ENCODE measurements at places on chromosomes 2 and 18.

- no peak for DNase-seq
Observed at GRCh38 chr2:162258686-162259085, 15.4 kb upstream of the FAP start.

GRCh38 chr2:231123362-231123898 lies 1.4 kb downstream of the HTR2B start:
- DNase-seq = no peak

DNA sequence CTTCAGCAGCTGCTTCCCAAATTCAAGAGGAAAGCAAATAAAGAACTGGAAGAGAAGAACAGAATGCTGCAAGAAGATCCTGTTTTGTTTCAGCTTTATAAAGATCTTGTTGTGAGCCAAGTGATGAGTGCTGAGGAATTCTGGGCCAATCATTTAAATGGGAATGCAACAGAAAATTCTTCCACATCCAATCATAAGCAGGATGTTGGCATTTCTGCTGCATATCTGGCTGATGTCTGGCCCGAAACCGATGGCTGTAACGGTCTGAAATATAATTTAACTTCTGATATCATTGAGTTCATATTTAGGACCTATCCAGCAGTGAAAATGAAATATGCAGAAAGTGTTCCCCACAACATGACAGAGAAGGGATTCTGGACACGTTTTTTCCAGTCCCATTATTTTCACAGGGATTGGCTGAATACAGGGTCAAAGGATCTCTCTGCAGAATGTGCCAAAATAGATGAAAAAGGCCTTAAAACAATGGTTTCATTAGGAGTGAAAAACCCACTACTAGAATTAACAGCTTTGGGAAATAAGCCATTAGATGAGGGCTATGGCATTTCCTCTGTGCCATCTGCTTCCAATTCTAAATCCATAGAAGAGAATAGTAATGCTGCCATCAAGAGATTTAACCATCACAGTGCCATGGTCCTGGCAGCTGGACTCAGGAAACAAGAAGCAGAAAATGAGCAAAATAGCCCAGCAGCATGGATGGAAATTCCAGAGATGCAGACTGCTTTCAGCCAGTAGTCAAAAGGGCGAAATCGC lies 175.6 kb downstream of the MC4R start:
- DNase-seq = no peak

DNA sequence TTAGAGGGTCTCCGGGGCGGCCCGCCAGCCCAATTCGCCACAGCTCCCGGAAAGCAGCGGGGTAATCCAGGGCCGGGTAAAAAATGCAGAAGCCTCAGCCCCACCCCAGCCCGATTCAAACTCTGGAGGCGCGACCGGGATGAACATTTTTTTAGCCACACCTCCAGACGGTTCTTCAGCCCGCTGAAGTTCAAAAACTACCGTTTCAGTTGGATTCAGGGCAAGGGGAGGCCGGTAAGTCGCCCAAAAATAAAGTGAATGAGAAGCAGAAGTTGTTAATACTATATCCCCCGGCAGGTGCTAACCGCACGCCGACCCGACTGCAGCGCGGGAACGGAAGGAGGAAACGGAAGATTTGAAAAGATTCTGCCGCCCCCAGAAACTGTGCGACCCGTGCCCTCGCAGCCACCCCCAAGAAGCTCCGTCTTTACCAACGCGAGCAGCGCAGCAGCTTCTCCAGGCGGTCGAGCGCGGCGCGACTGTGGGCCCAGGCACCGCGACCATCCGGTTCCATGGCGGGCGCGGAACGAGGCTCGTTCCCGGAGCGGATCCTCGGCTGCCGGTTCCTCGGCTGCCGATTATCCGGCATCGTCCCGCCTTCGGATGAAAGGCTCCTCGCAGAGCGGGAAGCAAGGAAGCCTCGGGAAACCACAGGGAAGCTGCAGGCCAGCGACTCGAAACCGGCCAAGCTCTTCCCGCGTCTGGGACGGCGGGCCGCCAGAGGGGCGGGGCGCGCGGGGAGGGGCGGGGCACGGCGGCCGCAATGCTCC lies at the start of gene BARD1:
BARD1 (minus strand) TSS at position 703 of the 770 bp plus-strand sequence; CDS start at position 589, 114 bp downstream.
- DNase-seq = peak; percentile 29

DNA sequence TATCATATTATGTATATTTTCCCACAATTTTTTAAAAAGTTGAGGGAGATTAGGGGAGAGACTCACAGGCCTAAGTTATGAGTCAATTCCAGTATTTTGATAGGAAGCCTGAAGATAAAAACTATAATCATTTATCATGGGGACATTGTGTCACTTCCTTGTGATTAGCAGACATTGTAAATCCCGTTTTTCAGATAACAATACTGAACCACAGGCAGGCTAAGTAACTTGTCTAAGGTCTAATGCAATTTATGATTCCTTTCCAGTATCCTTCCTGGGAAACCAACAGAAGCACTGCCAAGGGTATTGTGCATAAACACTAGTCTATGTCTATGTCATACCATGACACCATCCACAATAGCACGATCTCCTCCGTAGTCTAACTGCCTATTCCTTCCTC lies 235.2 kb upstream of the PIK3C3 start:
- no peak for DNase-seq

GRCh38 chr2:218329027-218329825 lies 27.4 kb upstream of the CATIP start:
- DNase-seq = no peak

DNA sequence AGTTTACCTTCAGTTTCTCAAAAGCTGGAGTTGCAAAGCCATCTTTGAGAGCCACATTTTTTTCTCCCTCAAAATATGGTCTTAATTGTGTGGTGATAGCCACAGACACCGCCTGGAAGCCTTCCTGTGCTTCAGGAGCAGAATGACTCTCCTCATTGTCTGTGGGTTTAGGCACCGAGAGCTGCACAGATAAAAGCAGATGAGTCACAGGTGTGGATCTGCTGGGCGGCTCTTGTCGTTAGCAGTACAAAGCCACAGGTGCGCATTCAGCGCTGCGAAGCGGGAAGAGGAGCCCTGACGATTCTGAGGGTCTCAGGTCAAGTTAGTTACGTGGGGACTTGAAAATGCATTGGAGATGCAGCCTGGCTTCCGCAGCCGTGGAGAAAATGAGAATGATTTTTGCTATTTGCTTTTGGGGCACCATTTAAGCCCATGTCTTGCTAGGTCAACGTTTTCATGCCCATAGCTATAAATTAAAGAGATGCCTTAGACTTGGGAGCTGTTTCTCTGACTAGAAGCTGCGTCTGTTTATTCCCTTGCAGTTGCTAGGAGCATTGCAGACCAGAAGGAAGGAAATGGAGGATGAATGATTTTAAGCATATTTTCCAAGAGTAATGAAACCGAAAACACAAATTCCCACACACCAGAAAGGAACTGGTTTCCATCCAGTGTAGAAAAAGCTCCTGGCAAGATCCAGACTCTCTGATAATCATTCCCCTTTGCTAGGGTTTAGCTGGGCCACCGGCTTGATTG lies 51.5 kb downstream of the KLHL29 start:
- DNase-seq = no peak

GRCh38 chr18:2776601-2777000 lies 70.2 kb upstream of the EMILIN2 start:
- DNase-seq = no peak

GRCh38 chr2:140256080-140256479 lies 1475.9 kb upstream of the NXPH2 start:
- DNase-seq = no peak

- no peak for DNase-seq
Observed at GRCh38 chr2:1373830-1374229, 39.4 kb upstream of the TPO start.

- no peak for DNase-seq
Observed at GRCh38 chr2:70645733-70646419, 92.2 kb upstream of the TGFA start.

DNA sequence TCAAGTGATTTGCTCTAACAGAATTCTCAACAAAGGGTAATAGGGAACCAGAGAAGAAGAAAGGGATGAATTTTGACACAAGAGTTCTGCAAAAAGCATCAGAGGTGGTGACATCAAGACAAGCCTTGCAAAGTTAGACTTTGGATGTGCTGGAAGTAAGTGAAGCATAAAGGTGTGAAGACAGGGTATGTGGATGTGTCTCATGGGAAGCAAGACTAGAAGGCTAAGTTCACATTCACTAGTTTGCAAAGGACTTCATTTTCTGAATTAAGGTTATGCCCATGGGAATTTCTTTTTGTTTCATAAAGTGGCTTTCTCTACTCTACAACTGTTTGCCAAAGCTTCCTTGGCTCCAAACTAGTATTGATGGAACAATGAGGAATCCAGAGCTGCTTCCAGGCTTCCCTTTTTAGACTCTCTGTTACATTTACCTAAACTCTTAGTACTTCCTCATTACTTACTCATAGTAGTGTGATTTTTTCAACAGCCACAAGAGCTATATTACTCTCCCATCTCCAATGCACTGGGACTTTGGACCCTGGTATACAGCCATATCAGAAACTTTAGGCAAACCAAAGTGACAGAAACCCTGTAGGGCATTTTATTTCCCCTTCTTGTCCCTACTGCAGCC lies 21.1 kb upstream of the IHH start:
- no peak for DNase-seq

DNA sequence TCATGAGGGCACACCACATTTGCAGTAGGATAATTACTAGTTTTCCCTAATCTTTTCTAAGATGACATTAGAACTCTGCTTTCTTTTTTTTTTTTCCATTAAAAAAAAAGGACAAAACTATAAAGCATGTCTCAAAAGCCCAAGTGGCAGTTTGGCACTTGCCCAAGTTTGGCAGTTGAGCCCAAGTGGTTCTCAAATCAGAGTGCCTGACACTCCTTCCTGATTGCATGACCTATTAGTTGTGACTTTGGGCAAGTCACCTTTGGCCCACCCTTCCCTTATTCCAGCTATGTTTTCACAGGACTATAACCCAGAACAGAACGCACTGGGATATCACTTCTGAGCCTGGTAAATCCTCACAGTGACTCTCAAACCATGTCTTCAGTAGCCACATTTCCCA lies 273.0 kb downstream of the CCDC85A start:
- peak; percentile 16 for DNase-seq

DNA sequence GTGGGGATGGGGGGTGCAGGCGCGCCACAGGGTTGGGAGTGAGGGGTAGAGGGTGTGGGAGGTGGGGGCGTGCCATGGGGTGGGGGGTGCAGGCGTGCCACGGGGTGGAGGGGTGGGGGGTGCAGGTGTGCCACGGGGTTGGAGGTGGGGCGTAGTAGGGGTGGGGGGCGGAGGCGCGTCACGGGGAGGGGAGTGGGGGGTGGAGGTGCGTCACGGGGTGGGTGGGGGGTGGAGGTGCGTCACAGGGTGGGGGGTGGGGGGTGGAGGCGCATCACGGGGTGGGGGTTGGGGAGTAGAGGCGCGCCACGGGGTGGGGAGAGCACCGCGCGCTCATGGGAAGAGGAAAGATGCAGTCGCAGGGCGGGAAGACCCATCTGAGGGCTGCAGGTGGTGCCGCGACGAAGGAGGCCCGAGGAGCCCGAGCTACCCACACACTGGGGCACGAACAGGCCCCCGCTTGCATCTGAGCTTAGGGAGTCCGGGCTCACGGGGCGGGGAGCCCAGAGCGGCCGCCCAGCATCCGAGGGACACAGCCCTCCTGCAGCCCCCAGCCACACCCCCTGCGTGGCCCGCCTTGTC lies 37.5 kb downstream of the SNED1 start:
- peak; percentile 30 for DNase-seq

- DNase-seq = peak; percentile 13
Observed at GRCh38 chr2:55616551-55617174, 759 bp downstream of the PPP4R3B start.

- DNase-seq = peak; percentile 29
Observed at GRCh38 chr18:77091366-77091765, 41.2 kb downstream of the MBP start.

GRCh38 chr2:234447189-234447588 lies 49.7 kb downstream of the ARL4C start:
- no peak for DNase-seq

All from NCI-H1105 (cell line).